Activated T-helper 1 cell treated with anti-CD3 and anti-CD28 coated beads, Interleukin-2, amount 50 U/mL, for 16 hours (primary cell): ENCODE measurements at places on chromosomes 12 and 14.

- DNase-seq = no peak
Observed at GRCh38 chr12:131620946-131621681, 89.8 kb upstream of the SFSWAP start.

DNA sequence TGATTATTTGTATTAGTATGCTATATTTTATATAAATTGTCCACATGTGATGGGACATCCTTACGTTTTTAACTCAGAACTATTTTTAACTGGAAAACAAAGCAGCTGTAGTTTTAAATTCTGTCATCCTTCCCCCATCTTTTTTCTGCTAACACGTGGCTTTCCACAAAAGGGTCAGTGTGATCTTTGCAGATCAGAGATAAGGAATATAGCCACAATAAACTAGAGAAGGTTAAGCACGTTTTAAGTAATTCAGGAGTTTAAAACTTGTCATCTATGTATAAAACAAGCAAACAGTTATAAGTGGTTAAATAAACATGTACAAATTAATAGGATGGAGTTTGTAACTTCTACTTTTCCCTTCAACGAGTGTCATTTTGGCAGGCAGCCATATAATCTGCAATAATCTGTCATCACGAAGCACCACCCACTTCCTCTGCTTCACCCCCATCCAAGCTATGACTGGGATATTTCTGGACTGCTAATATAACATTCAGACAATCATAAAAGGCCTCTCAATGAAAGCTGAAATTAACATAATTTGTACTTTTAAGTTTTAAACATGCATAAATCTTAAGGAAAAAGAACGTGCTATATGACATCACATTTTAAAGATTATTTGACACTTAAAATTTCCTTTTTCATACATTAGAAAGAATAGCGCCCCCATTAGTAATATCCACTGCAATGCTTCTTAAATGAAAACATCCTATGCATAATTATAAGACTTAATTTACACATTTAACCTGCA is 15.3 kb downstream of the TAOK3 start:
- DNase-seq = no peak

- DNase-seq = no peak
Observed at GRCh38 chr12:62263966-62264365, 3.8 kb downstream of the USP15 start.

DNA sequence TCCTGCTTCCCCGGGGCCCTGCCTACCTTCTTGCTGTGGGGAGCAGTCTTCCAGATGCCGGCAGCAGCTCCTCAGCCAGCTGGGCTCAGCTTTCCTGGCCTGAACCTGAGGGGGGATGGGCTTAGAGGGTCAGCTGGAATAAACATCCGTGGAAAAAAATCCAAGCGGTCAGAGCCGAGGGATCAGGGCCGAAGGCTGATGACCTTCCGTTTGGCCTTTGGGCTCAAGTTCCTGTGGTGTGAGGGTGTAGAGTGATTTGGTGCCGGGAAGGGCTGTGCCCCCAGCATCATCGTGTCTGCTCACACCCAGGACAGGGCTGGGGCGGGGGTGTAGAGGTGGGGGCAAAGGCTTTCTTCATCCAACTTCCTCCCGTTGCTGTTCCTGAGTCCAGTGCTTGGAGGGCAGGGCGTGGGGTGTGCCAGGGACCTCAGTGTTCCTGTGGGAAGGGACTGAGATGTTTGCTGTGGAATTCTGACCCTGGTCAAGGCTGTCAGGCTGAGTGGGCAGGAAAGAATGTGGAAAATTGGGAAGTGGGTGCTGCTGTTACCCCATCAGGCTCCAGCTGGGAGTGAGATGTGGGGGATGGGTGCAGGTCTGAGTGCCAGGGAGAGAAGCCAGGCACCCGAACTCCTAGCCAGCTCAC is 2.6 kb downstream of the SMIM41 start:
- DNase-seq = no peak
